NCI-H345 (cell line): ENCODE measurements at places on chromosomes 13 and 19.

DNA sequence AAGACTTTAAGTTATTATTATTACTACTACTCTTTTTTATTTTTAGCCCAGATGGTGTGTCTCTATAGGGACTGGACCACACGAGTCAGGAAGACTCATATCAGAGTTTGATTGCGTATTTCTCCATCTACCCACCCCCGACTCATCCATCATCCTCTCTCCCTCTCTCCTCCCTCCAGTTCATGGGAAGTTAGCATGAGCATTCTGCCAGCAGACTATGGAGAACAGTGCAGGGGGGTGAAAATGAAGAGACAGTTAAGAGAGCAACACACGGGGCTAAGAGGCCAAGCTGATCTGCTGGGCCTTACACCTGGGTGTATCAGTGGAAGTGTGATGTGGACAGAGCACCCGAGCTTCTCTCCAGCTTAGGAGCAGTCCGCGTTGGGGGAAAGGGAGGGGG is 95.0 kb downstream of the UQCRFS1 start:
- no peak for DNase-seq

GRCh38 chr13:104872153-104872552 is 1663.3 kb downstream of the EFNB2 start:
- DNase-seq: no peak

GRCh38 chr19:19406878-19407632 is 1.6 kb downstream of the GATAD2A start:
- no peak for DNase-seq

GRCh38 chr13:46688306-46688705 is 108.7 kb downstream of the ESD start:
- no peak for DNase-seq

DNA sequence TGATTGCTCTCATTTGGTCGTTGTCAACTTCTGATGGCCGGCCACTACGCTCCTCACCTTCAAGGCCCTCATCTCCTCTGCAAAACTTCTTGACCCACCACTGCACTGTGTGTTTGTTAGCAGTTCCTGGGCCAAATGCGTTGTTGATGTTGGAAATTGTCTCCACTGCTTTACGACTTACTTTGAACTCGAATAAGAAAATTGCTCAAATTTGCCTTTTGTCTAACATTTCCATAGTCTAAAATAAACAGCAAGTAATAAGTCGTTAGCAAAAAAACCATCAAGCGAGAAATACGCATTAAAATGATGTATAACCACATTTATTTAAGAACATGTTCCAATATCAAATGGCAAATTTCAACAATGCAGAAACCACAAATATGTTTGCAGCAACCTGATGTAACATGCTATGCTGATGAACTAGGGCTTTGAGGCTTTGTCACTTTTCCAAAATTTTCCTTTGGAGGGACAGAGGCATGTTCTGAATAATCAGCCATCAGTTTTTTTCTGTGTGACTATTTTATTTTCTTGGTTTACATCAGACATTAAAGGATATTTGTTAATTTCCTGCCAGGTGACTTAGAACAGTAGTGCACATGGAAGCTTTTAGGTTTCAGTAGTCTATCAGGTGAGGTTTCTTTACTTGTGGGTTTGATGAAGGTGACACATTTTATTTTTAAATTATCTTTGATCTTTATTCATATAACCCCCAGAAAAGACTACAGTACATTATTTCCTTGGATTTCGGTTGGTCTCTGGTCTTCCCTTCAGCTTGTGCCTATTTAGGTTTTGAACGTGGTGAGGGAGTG is 74.7 kb upstream of the TEX29 start:
- no peak for DNase-seq

DNA sequence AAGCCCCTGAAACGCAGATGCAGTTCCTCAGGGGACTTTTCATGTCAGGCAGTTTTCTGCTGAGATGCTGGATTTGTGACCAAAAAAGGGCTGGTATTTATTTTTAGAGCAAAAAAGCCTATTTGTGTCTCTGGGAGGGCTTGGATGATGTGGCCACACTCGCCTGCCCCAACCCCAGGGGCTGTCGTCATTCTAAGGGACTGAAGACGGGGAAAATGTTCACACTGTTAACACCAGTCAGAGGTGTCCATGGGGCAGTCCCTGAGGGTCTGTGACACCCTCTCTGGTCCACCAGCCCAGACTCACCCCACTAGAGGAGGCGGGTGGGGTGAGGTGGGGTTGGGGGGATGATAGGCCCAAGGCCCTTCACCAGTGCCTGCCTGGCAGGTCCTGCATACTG is 15.9 kb upstream of the EPHX3 start:
- DNase-seq: no peak

DNA sequence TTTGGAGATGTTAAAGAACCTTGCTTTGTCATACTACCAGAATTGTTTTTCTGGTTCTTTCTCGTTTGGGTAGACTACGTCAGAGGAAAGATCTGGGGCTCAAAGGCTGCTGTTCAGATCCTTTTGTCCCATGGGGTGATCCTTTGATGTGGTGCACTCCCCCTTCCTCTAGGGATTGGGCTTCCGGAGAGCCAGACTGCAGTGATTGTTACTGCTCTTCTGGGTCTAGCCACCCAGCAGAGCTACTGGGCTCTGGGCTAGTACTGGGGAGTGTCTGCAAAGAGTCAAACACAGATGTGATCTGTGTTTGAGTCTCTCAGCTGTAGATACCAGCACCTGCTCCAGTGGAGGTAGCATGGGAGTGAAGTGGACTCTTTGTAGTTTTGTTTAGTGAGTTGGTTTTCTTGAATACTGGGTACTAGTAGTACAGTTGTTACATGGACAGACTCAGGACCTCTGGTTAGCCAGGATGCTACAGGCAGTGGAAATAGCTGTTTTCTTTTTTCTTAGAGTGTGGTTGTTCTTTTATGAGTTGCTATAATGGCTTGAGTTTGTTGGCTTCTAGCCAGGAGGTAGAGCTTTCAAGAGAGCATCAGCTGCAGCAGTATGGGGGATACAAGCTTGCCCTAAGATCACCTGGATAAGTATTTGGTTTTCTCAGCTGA is 34.4 kb downstream of the DNAJC15 start:
- peak; percentile 77 for DNase-seq

DNA sequence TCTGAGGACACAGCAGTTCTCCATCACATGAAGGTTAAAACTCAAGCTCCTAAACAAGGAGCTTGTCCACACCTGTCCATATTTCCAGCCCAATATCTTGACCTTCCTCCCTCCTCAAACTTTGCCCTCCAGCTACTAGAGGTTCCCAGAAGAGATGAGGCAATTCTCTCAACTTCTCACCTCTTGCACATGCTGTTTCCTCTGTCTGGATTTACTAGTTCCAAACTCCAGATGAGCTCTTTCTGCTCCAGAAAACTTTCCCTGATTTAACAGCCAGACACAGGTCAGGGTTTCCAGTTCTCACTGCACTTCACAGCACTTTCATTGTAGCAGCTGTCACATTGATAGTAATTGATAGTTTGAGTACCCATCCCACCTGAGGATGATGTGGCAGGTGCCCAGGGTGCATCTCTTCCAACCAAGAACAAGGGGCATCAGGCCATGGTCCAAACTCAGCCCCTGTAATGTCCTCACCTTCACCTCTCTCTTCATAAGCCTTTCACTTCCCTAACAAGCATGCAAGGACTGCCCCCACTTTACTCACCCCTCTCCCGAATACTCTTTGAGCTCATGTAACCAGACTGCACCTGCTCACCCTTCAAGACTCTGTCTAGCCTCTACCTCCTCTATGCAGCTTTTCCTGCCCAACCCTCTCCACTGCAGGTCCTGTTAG is 3.0 kb upstream of the WDFY2 start:
- no peak for DNase-seq

DNA sequence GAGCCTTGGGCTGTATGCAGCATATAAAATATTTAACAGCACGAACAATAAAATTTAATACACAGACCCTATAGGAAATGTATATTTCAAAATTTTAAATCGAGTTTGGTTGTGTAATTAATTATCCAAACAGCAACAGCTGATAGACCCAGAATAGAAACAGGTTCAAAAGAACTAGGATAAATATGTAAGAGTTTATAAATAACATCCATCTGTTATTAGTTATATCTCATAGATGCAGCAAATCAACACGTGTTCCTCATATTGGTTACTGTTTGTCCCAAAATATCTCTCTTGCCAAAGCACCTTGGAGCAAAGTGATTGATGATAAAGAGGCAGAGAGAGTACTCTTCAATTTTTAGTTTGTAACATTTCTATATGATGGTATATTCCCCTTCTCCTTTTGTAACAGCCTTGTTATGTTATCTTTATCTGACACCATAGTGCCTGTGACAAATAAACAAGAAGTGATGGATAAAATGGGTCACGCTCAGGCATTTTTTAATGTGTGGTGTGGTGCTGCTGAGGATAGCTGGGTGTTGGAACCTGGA is 260.6 kb upstream of the NBEA start:
- DNase-seq: no peak

GRCh38 chr13:94705081-94706030 is 7.0 kb downstream of the SOX21 start:
- DNase-seq: no peak

- no peak for DNase-seq
Observed at GRCh38 chr13:50494138-50494537, 349.4 kb downstream of the DLEU7 start.

DNA sequence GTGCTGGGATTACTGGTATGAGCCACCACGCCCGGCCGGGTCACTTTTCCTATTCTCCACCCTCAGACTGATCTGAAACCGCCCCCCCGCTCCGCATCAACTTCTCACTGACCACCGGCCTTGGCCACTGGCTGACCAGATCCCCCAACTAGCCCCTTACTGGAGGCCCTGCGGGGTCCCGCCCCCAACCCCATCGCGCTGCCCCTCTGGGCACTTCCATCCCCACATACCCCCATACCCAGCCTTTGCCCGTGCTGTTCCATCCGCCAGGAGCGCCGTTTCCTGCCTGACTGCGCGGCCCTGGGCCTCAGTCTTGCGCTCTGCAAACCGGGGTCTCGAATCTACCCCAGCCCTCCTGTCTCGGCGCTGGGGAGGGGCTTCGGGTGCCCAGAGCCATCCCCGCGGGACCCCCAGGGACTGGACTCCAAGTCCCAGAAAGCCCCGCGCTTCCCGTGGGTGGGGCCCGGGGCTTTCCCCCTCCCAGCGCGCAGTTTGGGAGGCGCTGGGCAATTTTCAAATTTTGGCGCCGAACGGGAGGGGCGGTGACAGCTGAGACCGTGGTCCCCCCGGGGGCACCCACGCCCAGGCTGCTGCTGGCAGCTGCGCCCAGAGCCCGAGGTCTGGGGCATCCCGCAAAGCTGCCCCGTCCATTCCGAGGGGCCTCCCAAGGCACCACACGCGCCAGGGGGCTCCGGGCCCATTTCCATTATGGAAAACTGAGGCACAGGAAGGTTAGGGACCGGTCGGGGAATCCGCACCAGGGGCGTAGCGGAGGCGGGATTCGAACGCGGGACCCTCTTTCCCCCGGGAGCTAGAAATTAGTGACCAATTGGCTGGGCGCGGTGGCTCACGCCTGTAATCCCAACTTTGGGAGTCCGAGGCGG is 5.2 kb upstream of the LMNB2 start:
- peak; percentile 79 for DNase-seq

- DNase-seq: no peak
Observed at GRCh38 chr19:49858088-49858985, 7.4 kb downstream of the PTOV1 start.

- DNase-seq: no peak
Observed at GRCh38 chr13:24112791-24113190, 47.7 kb upstream of the SPATA13 start.

DNA sequence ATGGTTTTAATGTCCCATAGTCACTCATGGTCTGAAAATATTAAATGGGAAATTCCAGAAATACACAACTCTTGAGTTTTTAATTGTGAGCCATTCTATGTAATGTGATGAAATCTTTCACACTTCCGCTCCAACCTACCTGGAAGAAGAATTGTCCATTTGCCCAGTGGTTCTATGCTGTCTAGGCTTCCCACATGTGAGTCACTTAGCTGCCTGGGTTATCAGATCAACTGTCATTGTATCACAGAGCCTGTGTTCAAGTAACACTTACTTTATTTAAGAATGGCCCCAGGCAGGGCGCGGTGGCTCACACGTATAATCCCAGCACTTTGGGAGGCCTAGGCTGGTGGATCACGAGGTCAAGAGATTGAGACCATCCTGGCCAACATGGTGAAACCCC is 1450.5 kb downstream of the EFNB2 start:
- DNase-seq: no peak

DNA sequence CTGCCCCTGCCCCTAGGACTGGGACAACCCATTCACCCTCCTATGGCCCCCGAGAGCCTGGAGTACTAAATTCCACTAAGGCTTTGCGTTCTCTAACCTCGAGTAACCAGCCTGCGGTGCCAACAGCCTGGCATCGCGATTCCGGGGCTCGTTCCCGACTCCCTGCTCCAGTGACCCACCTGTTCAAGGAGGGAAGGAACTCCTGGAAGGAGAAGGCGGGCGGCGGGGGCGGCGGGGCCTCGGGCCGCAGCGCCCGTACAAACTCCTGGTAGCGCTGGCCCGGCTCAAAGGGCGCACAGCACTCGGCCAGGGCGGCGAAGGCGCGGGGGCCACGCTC is 6.3 kb downstream of the GMIP start:
- DNase-seq: no peak

DNA sequence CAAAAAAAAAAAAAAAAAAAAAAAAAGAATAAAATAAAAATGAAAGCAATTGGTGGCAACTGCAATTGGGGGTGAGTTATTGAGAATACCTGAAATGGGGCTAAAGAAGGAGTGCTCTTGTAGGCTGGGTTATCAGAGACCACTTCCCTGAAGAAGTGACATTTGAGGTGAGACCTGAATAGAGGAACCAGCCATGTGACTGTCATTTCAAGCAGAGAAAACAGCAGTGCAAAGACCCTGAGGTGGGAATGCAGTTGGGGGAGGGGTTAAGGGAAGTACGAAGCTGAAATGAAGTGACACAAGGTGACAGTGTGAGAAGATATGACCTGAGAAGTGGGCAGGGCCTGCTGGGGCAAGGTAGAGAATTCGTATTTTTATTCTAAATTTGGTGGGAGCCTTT is 4.3 kb upstream of the PALM3 start:
- no peak for DNase-seq

- no peak for DNase-seq
Observed at GRCh38 chr13:106343836-106344235, 191.6 kb downstream of the EFNB2 start.

DNA sequence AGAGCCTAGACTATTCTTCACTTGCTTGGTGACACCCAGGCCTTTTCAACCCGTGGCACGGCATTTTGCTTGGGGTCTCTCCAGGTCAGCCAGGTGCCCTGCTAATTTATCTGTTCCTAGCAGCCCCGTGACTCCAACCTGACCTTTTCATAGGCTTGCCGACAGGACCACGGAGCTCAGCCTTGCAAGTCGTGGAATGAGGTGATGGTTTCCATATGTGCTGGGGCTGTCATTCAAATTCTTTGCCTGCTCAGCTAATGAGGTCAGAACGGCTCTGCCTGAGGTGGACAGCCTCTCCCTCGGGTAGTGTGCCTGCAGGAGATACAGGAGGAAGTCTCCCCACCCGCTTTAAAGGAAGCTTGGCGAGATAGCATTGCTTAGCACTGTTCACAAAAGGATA is 61.0 kb downstream of the SHISA2 start:
- DNase-seq: no peak

- DNase-seq: no peak
Observed at GRCh38 chr13:97944396-97945029, 9.0 kb upstream of the IPO5 start.

GRCh38 chr13:97205982-97206381 is 16.2 kb upstream of the MBNL2 start:
- no peak for DNase-seq

- DNase-seq: no peak
Observed at GRCh38 chr13:91417660-91418325, 19.4 kb downstream of the GPC5 start.

- peak; percentile 13 for DNase-seq
Observed at GRCh38 chr19:5534787-5535586, 32.8 kb downstream of the TINCR start.
